ENCODE measurements at places on chromosomes 6 and 20. TPM values are rescaled to one million over a fixed set of nuclear protein-coding genes. Genes with fewer than 3 reads are reported as not detected.
A peak's percentile ranks its signal among the peaks of the same experiment; 100 is the strongest.

The TRIM39 gene
- 16.7 TPM for total RNA-seq

The C6orf15 gene
- not detected for total RNA-seq

The BPI gene
- not detected for total RNA-seq

The LY6G6D gene
- 0.67 TPM for total RNA-seq

The MEI4 gene
- total RNA-seq: 1.5 TPM

The FAM83C gene
- not detected for total RNA-seq

The GTSF1L gene
- total RNA-seq: not detected

The REPS1 gene
- total RNA-seq: 95.4 TPM

The CCM2L gene
- total RNA-seq: 0.16 TPM

The CD109 gene
- total RNA-seq: 3.7 TPM

DNA sequence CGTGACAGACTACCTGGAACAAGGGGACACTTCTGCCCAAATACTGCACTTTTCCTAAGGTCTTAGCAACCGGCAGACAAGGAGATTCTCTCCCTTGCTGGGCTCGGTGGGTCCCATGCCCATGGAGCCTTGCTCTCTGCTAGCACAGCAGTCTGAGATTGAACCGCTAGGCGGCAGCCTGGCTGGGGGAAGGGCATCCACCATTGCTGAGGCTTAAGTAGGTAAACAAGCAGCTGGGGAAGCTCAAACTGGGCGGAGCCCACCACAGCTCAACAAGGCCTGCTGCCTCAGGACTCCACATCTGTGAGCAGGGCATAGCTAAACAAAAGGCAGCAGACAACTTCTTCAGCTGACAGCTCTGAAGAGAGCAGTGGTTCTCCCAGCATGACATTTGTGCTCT is 87.8 kb upstream of the ASCC3 start:
- H3K27me3 ChIP-seq: no peaks in the 10 kb centered on the region
- H3K27ac ChIP-seq: no peak overlapping the region
- H3K4me3 ChIP-seq: no peak overlapping the region
- DNase-seq: no peak
- H3K4me1 ChIP-seq: no peaks in the 10 kb centered on the region

- DNase-seq: no peak
- H3K4me3 ChIP-seq: peak overlapping the region; percentile 51
- no peak overlapping the region for H3K27ac ChIP-seq
- H3K27me3 ChIP-seq: peaks cover 99% of the 10 kb centered on the region
Measured at GRCh38 chr20:58839474-58839874, 11.2 kb downstream of the GNAS-AS1 start.

GRCh38 chr6:26347699-26348098 is 17.3 kb upstream of the BTN3A2 start:
- H3K4me3 ChIP-seq: no peak overlapping the region
- H3K4me1 ChIP-seq: no peaks in the 10 kb centered on the region
- no peak for DNase-seq
- no peaks in the 10 kb centered on the region for H3K36me3 ChIP-seq
- peaks cover 9% of the 10 kb centered on the region for H3K27me3 ChIP-seq

DNA sequence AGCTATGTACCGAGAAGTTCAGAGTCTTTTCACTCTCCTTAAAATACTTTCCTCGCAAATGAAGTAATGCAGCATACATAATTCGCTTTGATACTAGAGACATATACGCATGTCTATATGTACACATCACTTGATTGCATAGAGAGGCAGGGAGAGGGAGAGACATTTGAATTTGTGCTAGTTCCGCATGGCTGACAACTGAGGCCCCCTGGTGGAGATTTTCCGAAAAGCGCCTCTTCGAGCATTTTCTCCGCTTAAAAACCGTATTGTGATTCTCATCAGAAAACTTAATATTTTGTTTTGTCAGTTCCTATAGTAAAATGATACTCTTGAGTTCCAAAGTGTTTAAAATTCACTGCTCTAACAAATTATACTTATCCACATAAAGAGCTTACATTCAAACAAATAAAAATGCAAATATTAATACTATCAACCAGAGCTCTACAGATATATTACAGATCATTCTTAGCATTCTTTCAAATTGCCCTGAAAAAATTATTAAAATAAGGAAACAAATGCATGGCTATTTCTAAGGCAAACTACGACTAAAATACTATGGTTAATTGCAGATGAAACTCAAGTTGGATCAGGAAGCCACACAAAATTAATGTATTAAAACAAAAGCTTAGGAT is 637 bp downstream of the MYLK4 start:
- H3K4me1 ChIP-seq: peaks cover 39% of the 10 kb centered on the region
- DNase-seq: peak; percentile 77
- no peak overlapping the region for H3K27ac ChIP-seq
- no peaks in the 10 kb centered on the region for H3K36me3 ChIP-seq

DNA sequence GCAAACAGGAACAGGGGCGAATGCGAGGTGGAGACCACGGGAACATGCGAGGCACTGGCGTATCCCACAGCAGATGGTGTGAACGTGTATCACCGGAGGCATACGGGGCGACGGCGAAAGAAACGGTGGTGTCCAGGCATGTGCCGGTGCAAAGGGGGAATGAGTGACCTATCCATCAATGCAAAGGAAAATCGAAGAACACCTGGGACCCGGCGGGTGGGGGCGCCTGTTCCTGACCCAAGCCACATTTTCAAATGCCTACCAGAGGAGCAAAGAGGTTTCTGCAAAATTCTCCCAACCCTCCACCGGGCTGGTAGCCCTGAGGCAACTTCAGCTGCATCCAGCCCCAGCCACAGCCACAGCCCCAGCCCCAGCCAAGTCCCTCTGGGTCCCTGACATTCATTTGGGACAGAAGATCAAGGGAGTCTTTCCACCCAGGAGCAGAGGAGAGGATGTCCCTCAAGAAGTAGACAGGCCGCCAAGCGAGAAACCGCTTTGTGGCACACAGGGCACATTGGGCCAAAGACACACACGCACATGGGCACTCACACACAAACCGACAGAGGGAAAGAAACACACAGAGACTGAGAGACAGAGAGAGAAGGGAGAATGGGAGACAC is 164.0 kb upstream of the ZNF337 start:
- no peaks in the 10 kb centered on the region for H3K36me3 ChIP-seq
- no peak overlapping the region for H3K27ac ChIP-seq
- H3K27me3 ChIP-seq: peaks cover 89% of the 10 kb centered on the region

DNA sequence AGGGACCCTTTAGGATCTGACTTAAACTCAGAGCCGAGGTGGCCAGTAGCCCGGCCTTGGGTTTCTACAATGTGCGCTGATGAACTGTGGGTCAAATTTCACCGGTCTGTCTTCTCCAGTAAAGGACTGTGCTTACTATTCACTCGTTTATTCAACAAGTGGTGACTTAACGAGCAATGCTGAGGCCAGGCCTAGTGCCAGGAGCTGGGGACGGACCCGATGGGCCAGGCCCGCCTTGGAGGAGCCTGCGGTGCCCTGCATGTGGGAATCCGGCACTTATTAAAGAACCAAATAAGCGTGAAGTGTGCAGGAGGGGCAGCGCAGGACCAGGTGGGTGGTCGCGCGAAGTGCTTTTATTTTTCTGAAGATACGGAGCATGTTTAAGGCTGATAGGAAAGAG is 24.0 kb downstream of the CTCFL start:
- peaks cover 34% of the 10 kb centered on the region for H3K4me1 ChIP-seq
- peak overlapping the region; percentile 52 for H3K27ac ChIP-seq
- peaks cover 6% of the 10 kb centered on the region for H3K27me3 ChIP-seq

DNA sequence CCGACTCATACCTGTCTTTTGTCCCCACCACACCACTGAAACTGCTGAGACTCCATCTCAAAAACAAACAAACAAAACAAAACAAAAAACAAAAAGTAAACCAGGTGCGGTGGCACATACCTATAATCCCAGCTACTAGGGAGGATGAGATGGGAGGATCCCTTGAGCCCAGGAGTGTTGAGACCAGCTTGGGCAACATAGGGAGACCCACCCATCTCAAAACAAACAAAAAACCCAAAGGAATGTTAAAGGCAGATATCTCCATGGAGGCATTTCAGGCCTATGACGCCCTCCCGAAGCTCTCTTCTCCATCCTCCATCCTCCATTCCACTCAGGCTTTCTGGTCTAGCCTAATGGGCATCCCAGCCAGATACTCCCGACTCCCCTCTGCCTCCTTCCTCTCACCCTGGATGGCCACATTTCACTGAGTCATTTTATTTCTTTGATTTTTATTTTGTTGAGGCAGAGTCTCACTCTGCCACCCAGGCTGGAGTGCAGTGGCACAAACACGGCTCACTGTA is 3.2 kb upstream of the SLC4A11 start:
- no peak for DNase-seq
- H3K4me1 ChIP-seq: peaks cover 8% of the 10 kb centered on the region
- no peak overlapping the region for H3K4me3 ChIP-seq
- no peak overlapping the region for H3K27ac ChIP-seq
- H3K27me3 ChIP-seq: peaks cover 73% of the 10 kb centered on the region

GRCh38 chr20:42945234-42945994 is 244.3 kb downstream of the PTPRT start:
- H3K36me3 ChIP-seq: no peaks in the 10 kb centered on the region
- no peaks in the 10 kb centered on the region for H3K27me3 ChIP-seq
- H3K4me3 ChIP-seq: no peak overlapping the region

- H3K27ac ChIP-seq: no peak overlapping the region
- H3K4me3 ChIP-seq: no peak overlapping the region
- DNase-seq: no peak
- H3K4me1 ChIP-seq: peaks cover 8% of the 10 kb centered on the region
- H3K27me3 ChIP-seq: no peaks in the 10 kb centered on the region
- peaks cover 3% of the 10 kb centered on the region for H3K36me3 ChIP-seq
Measured at GRCh38 chr20:47610945-47611250, 109.2 kb downstream of the NCOA3 start.

GRCh38 chr20:44810061-44810390 is 320 bp downstream of the RIMS4 start:
- DNase-seq: no peak
- H3K4me1 ChIP-seq: peaks cover 3% of the 10 kb centered on the region
- peak overlapping the region; percentile 63 for H3K4me3 ChIP-seq
- peaks cover 68% of the 10 kb centered on the region for H3K27me3 ChIP-seq
- H3K27ac ChIP-seq: no peak overlapping the region

- H3K36me3 ChIP-seq: peaks cover 49% of the 10 kb centered on the region
- H3K4me1 ChIP-seq: no peaks in the 10 kb centered on the region
- no peak overlapping the region for H3K4me3 ChIP-seq
Measured at GRCh38 chr6:28323813-28324424, 12.0 kb downstream of the ZSCAN31 start.

DNA sequence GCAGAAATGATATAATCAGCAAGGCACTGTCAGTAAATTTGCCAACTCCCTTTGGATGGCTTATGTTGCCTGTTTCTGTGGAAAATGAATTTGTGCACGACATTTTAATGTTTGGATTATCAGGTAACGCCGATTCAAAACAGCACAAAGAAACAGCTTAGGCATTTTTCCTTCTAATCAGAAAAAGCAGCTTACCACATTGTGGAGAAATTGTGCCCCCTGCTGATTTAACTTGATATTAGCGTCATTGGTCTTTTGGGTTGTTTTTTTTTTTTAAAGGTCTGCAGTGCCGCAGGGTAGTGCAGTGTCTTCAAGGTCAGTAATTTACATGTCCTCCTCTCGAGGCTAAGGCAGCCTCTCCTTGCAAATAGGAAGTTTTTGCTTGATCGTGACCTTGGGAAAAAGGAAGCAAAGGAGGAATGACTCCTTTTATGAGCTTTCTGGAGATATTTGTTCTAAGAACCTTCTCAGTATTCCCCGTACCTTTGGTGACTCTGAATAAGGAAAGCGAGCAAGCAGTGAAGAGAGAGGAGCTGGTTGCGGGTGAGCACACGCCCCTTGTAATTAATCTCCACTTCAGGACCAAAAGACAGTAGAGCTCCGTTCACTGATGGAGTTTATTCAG is 79.1 kb downstream of the ELOVL4 start:
- H3K4me1 ChIP-seq: peaks cover 25% of the 10 kb centered on the region
- no peaks in the 10 kb centered on the region for H3K36me3 ChIP-seq
- no peaks in the 10 kb centered on the region for H3K27me3 ChIP-seq
- H3K27ac ChIP-seq: peak overlapping the region; percentile 51
- H3K4me3 ChIP-seq: peak overlapping the region; percentile 60

- peaks cover 2% of the 10 kb centered on the region for H3K4me1 ChIP-seq
- no peaks in the 10 kb centered on the region for H3K27me3 ChIP-seq
- no peak overlapping the region for H3K4me3 ChIP-seq
- H3K27ac ChIP-seq: no peak overlapping the region
Measured at GRCh38 chr6:47209632-47210031, 100.1 kb downstream of the TNFRSF21 start.

DNA sequence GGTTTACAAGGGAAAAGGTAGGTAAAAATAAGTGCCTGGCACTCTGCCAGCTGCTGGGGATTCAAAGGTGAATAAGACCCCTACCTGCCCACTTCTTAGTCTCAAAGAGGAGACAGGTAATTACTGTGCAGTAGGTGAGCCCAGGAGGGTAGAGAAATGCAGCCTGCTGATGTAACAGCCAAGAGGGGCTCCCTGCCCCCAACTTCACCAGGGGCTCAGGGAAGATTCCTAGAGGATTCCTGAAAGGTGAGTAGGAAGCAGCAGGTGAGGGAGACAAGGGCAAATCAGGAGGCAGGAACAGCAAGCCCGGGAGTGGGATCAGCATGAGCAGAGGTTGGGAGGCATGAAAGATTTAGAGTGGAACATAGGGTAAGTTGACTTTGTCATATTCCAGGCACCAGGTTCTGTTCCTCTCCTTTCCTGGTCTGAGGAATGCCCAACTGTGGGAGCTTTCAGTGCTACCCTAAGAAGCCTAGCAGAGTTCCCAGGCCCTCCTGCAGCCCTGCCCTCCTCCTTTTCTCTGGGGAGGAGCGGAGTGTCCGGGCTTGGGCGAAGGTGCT is 258.1 kb downstream of the LRFN2 start:
- DNase-seq: no peak
- no peaks in the 10 kb centered on the region for H3K36me3 ChIP-seq
- no peak overlapping the region for H3K27ac ChIP-seq
- no peaks in the 10 kb centered on the region for H3K4me1 ChIP-seq
- peaks cover 89% of the 10 kb centered on the region for H3K27me3 ChIP-seq
- H3K4me3 ChIP-seq: no peak overlapping the region

- peaks cover 6% of the 10 kb centered on the region for H3K4me1 ChIP-seq
- no peak for DNase-seq
- no peak overlapping the region for H3K4me3 ChIP-seq
- H3K36me3 ChIP-seq: no peaks in the 10 kb centered on the region
Measured at GRCh38 chr20:63475209-63475608, 2.8 kb upstream of the KCNQ2 start.

- peaks cover 29% of the 10 kb centered on the region for H3K4me1 ChIP-seq
- peak overlapping the region; percentile 4 for H3K4me3 ChIP-seq
- no peaks in the 10 kb centered on the region for H3K27me3 ChIP-seq
- H3K36me3 ChIP-seq: peaks cover 24% of the 10 kb centered on the region
- DNase-seq: no peak
Measured at GRCh38 chr20:20003031-20003954, 13.9 kb upstream of the NAA20 start.

GRCh38 chr6:146312608-146313007 is 231.0 kb upstream of the RAB32 start:
- H3K27ac ChIP-seq: no peak overlapping the region
- no peaks in the 10 kb centered on the region for H3K4me1 ChIP-seq
- no peaks in the 10 kb centered on the region for H3K36me3 ChIP-seq
- no peak overlapping the region for H3K4me3 ChIP-seq
- H3K27me3 ChIP-seq: no peaks in the 10 kb centered on the region

- no peaks in the 10 kb centered on the region for H3K36me3 ChIP-seq
- no peak overlapping the region for H3K4me3 ChIP-seq
- peaks cover 3% of the 10 kb centered on the region for H3K27me3 ChIP-seq
- no peak for DNase-seq
- peaks cover 2% of the 10 kb centered on the region for H3K4me1 ChIP-seq
Measured at GRCh38 chr6:14713008-14713960, 532.6 kb upstream of the JARID2 start.

- peak overlapping the region; percentile 60 for H3K4me3 ChIP-seq
- H3K4me1 ChIP-seq: peaks cover 50% of the 10 kb centered on the region
- no peaks in the 10 kb centered on the region for H3K27me3 ChIP-seq
- no peaks in the 10 kb centered on the region for H3K36me3 ChIP-seq
- no peak overlapping the region for H3K27ac ChIP-seq
Measured at GRCh38 chr20:53918949-53919361, 151.4 kb downstream of the BCAS1 start.

Data from mesothelial cell of epicardium (in vitro differentiated cells).